Pericardium fibroblast (primary cell): ENCODE measurements at places on chromosomes 5 and 9. TPM values are rescaled to one million over a fixed set of nuclear protein-coding genes. Genes with fewer than 3 reads are reported as not detected.

Gene AHRR
- 3.1 and 16.0 TPM in 2 replicates for total RNA-seq

Gene ZNF883
- 2.5 and 4.5 TPM in 2 replicates for total RNA-seq

Gene EPB41L4A
- total RNA-seq = 14.2 TPM in 1 of 2 replicates, not detected in the other

Gene LRRC19
- not detected in 2 replicates for total RNA-seq

Gene RIGI
- 3.3 and 3.5 TPM in 2 replicates for total RNA-seq

Gene COL15A1
- total RNA-seq = 1.8 and 3.2 TPM in 2 replicates

Gene CAMK4
- total RNA-seq = 0.43 and 1.1 TPM in 2 replicates

Gene NINJ1
- 22.3 and 35.7 TPM in 2 replicates for total RNA-seq
